ENCODE measurements at places on chromosomes 16 and 17.

DNA sequence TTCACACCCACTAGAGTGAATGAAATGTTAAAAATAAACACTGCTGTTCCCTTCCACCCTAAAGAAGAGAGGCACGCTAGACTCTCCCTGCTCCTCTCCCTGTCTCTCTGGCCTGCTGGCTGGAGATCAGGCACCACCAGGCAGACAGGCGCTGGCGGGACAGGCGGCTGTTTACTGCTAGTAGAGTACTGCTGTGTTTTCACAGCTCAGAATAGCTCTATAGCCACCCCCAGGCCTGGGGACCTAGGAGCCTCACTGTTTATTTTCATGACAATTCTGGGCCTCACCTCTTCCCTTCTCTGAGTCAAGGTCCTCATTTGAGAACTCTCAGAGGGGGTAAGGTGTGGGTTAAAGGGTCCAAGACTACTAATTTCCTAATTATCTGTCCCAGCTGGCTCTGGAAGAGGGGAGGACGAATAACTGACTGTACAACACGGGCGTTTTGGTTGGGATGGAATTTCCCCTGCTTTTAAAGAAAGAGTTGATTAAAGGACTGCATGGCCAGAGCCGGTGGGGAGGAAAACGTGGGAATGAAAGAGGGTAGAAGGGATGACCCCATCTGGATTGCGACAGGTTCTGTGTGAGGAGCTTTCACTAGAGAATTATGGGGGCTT lies 9.0 kb upstream of the G6PC1 start:
- DNase-seq: no peak

- no peak for DNase-seq
These were observed 14.1 kb downstream of the TBX2 start for GRCh38 chr17:61413661-61414126.

DNA sequence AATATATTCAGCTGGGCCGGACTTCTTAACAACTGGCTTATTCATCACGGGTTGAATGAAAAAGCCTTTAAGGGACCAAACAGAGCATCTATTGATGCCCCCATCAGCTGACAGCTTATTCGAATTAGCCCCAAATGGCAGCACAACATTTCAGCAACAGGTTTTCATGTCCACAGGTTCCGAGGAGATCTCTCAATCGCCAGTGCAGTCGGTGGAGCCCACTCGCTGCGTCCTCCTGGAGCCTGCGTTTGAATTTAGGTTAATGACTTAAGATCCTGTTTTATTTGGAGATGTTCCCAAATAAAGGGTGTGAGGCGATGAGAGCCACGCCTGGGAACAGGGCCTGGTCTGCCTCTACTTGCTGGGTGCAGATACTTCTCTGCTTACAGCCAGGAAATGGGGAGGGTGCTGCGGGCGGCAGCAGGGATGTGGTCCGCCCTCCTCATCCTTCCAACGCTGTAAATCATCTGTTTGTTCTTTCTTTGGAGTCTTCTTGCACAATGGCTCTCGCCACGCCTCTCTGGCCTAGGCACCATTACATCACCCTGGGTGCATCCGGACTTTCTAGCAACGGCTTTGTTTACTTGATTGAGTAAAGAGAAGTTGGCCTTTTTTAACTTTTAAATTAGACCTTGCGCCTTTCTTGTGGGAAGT lies 22.6 kb downstream of the NDE1 start:
- DNase-seq: no peak

DNA sequence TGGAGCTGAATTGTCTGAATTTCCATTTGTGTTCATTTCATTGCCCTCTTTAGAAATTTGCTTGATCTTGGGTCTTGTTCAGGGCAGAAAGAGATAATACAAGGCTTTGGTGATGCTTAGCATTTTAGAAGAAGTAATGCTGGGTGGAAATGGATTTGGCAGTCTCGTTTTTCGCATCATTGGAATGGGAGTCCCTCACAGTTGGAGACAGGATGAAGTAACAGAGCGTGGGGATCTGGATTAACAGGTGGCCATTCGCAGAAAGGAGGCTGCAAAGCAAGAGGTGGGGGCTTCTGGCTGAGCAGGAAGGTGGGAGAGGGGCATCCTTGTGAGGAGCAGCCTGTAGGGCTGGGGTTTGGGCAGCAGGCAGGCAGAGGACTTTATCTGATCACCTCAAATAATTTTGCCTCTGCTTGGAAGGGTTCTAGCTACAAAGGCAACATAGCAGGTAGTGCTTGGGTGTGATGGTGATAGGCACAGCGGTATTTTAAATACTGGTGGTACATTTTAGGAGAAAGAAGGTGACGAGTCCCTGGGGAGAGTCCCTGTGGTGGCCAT lies 17.0 kb downstream of the KSR1 start:
- DNase-seq: no peak

DNA sequence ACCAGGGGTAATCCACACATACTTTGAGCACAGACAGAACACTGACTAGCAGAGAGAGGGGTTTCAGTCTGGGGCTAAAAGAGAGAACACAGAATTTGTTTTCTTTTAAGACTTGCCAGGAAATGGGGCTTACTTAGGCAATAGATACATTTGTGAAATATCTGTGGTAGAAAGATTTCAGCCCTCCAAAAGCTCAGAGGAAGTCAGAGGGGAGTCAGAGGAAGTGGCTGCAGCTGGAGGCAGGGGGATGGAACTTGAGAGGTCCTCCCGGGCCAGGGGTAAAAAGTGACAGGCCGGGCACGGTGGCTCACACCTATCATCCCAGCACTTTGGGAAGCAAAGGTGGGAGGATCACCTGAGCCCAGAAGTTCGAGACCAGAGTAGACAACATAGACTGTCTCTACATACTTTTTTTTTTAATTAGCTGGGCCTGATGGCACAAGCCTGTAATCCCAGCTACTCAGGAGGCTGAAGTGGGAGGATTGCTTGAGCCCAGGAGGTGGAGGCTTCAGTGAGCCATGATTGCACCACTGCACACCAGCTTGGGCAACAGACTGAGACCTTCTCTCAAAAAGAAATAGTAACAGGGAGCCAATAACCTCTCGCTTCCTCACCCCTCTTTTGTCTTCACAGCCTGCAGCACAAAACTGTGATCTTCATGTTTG lies 49.9 kb downstream of the NLRC5 start:
- no peak for DNase-seq

- DNase-seq: no peak
These were observed 13.2 kb downstream of the SLC6A4 start for GRCh38 chr17:30222251-30222650.

DNA sequence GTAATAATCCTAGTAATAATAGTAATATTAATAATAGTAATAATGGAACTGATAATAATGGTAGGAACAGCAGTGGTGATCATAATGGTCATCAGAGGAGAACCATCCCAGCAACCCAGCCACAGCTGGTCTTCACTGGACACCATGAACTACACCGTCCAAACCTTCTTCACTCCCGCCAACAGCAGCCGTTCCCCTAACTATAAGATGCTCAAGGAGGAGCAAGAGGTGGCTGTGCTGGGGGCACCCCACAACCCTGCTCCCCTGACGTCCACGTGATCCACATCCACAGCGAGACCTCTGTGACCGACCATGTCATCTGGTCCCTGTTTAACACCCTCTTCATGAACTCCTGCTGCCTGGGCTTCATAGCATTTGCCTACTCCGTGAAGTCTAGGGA lies 91.0 kb downstream of the ZDHHC7 start:
- no peak for DNase-seq
